Endothelial cell (in vitro differentiated cells): ENCODE measurements at places on chromosomes 3 and 15. TPM values are rescaled to one million over a fixed set of nuclear protein-coding genes. Genes with fewer than 3 reads are reported as not detected.

Gene IL17RE
- 0.74 TPM for total RNA-seq

GRCh38 chr15:41926185-41927056 is 32.6 kb upstream of the SPTBN5 start:
- H3K4me3 ChIP-seq, result peak overlapping the region; percentile 65
- H3K27ac ChIP-seq, result peak overlapping the region; percentile 93
- peaks cover 43% of the 10 kb centered on the region for H3K36me3 ChIP-seq
- H3K27me3 ChIP-seq, result peaks cover 6% of the 10 kb centered on the region

Gene ABHD14A
- 5.4 TPM for total RNA-seq

Gene UACA
- total RNA-seq, result 34.2 TPM

DNA sequence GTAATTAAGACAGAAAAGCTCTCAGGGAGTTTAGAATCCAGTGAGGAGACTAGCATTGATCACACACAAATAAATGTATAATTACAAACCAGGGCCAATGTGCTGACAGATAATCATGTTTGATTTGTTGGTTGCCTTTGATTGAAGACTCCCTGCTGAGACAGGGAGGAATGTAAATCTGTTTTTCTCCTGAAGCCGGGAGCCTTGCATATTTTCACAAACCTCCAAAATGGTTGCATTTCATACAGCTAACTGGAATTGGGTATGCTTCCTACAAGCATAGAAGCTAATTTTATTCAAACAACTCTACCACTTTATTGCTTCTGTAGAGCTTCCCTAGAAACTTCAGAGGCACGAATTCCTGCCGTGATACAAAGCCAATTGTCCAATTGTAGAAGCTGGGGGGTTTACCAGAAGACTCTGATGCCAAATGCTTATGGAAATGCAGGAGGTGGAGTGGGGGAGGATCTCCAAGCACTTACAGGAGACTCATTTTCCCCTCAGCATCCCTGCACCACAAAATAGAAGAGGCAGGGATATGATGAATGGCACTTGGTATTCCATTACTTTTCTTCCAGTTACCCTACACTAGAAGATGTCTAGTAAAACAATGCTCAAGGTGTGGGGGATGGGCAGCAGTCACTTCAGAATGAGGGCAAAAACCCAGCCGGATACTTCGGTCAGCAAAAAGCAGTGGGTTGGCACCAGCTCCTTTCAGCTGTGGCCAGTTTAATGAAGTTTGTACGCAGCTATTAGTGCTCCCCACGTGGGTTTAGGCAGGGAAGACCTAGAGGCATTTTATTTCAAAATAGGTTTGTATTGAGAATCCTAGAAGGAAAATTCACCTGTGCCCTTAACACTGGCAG is 11.4 kb upstream of the MEX3B start:
- peaks cover 20% of the 10 kb centered on the region for H3K4me1 ChIP-seq
- H3K27me3 ChIP-seq, result peaks cover 7% of the 10 kb centered on the region
- no peak overlapping the region for H3K27ac ChIP-seq
- peaks cover 4% of the 10 kb centered on the region for H3K36me3 ChIP-seq
- DNase-seq, result no peak

DNA sequence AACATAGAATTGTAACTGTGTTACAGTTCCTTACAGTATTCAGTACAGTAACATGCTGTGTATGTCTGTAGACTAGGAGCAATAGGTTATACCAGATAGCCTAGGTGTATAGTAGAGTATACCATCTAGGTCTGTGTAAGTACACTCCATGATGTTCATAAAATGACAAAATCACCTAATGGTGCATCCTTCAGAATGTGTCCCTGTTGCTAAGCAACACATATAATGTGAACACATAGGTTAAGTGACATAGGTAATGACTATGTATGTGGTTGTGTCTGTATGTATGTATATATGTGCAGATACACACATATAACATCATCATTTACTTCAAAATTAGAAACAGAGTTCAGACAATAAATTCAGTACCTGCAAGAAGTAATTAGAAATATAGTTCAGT is 146.8 kb upstream of the GAP43 start:
- no peak overlapping the region for H3K4me3 ChIP-seq
- H3K27ac ChIP-seq, result no peak overlapping the region
- no peaks in the 10 kb centered on the region for H3K36me3 ChIP-seq
- no peaks in the 10 kb centered on the region for H3K27me3 ChIP-seq
- peaks cover 4% of the 10 kb centered on the region for H3K4me1 ChIP-seq

DNA sequence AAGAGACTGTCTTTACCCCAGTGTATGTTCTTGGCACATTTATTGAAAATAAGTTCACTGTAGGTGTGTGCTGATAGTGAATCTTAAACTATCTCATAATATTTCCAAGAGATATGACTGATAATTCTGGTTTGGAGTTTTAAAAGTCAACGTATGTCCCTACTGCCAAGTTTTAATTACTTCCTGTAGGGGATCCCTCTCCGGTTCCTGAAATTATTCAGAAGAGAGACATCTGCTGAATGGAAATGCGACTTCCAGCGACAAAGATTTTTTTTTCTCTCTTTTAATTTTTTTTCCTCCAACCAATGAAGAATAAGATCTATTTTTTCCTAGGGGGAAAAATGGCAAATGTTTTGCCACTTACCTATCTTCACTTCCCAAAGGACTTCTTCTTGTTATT is 498.9 kb upstream of the TGFBR2 start:
- no peaks in the 10 kb centered on the region for H3K27me3 ChIP-seq
- DNase-seq, result no peak
- no peak overlapping the region for H3K4me3 ChIP-seq
- H3K27ac ChIP-seq, result no peak overlapping the region
- H3K4me1 ChIP-seq, result no peaks in the 10 kb centered on the region
- H3K36me3 ChIP-seq, result no peaks in the 10 kb centered on the region
